ENCODE measurements at places on chromosomes 7 and 10. TPM values are rescaled to one million over a fixed set of nuclear protein-coding genes. Genes with fewer than 3 reads are reported as not detected.

GRCh38 chr10:50799595-50799994 is 59.9 kb downstream of the ASAH2B start:
- no peak overlapping the region for H3K4me3 ChIP-seq
- DNase-seq: no peak
- peaks cover 13% of the 10 kb centered on the region for H3K27me3 ChIP-seq

The SPDYE1 gene
- total RNA-seq: not detected

The HMX3 gene
- not detected for total RNA-seq

The AZGP1 gene
- total RNA-seq: not detected

The TMEM140 gene
- total RNA-seq: 36.5 TPM

The SLC16A9 gene
- total RNA-seq: 0.48 TPM

The LBX1 gene
- total RNA-seq: not detected

Data from activated CD4-positive, alpha-beta memory T cell treated with anti-CD3 and anti-CD28 coated beads, Interleukin-2, amount 10 ng/mL, durations not matched to agents 7 days and 5 days (primary cell).